ENCODE measurements at places on chromosomes 16 and 17. TPM values are rescaled to one million over a fixed set of nuclear protein-coding genes. Genes with fewer than 3 reads are reported as not detected.

The PIPOX gene
- 1.7 TPM for total RNA-seq

The CHP2 gene
- total RNA-seq, result not detected

The NT5M gene
- 1.5 TPM for total RNA-seq

The TEX14 gene
- 0.05 TPM for total RNA-seq

The C16orf86 gene
- 2.2 TPM for total RNA-seq

The WNT9B gene
- total RNA-seq, result not detected

The PIP4K2B gene
- 59.4 TPM for total RNA-seq

The CTRB1 gene
- not detected for total RNA-seq

The NTN1 gene
- 0.59 TPM for total RNA-seq

The DLX3 gene
- total RNA-seq, result not detected

The CCL16 gene
- total RNA-seq, result not detected

The PROCA1 gene
- 1.2 TPM for total RNA-seq

The OR3A3 gene
- not detected for total RNA-seq

The C16orf95 gene
- 6.1 TPM for total RNA-seq

The WDR59 gene
- total RNA-seq, result 16.1 TPM

The ENPP7 gene
- total RNA-seq, result not detected

The KRTAP2-1 gene
- total RNA-seq, result not detected

The ZNF747 gene
- 7.6 TPM for total RNA-seq

The HS3ST4 gene
- not detected for total RNA-seq

The FAAP100 gene
- 27.2 TPM for total RNA-seq

The IL34 gene
- 1.9 TPM for total RNA-seq

The CAVIN1 gene
- 374 TPM for total RNA-seq

The ST6GALNAC1 gene
- total RNA-seq, result not detected

The MPV17L gene
- 0.23 TPM for total RNA-seq

The TMEM238L gene
- not detected for total RNA-seq

The HCRT gene
- total RNA-seq, result not detected

The NDRG4 gene
- total RNA-seq, result 11.3 TPM

The ACSM5 gene
- total RNA-seq, result not detected

The SOX9 gene
- 11.9 TPM for total RNA-seq

The NPIPA2 gene
- not detected for total RNA-seq

The MRC2 gene
- 847 TPM for total RNA-seq

The GP1BA gene
- total RNA-seq, result not detected

The MT1M gene
- total RNA-seq, result not detected

The HASPIN gene
- total RNA-seq, result 4.1 TPM
